ENCODE measurements at places on chromosomes 11 and 22.

- no peak for DNase-seq
These were observed 41.3 kb downstream of the VSIG10L2 start for GRCh38 chr11:125987066-125987641.

GRCh38 chr11:15819679-15820286 is 536.6 kb downstream of the SOX6 start:
- DNase-seq: peak; percentile 51

GRCh38 chr11:47784785-47785381 is 17.7 kb upstream of the FNBP4 start:
- no peak for DNase-seq

GRCh38 chr22:43658823-43659222 is 153.3 kb downstream of the EFCAB6 start:
- DNase-seq: no peak

GRCh38 chr22:22248878-22249277 is 4.3 kb downstream of the VPREB1 start:
- peak; percentile 31 for DNase-seq

Measured in activated CD4-positive, alpha-beta T cell treated with anti-CD3 and anti-CD28 coated beads, Interleukin-2, amount 50 U/mL, for 16 hours (primary cell).